ENCODE measurements at places on chromosomes 11 and 22. TPM values are rescaled to one million over a fixed set of nuclear protein-coding genes. Genes with fewer than 3 reads are reported as not detected.
A peak's percentile ranks its signal among the peaks of the same experiment; 100 is the strongest.

OR51B4 gene
- total RNA-seq = not detected

OR52I1 gene
- not detected for total RNA-seq

DAGLA gene
- total RNA-seq = 1.5 TPM

KCNK4 gene
- total RNA-seq = not detected

DNA sequence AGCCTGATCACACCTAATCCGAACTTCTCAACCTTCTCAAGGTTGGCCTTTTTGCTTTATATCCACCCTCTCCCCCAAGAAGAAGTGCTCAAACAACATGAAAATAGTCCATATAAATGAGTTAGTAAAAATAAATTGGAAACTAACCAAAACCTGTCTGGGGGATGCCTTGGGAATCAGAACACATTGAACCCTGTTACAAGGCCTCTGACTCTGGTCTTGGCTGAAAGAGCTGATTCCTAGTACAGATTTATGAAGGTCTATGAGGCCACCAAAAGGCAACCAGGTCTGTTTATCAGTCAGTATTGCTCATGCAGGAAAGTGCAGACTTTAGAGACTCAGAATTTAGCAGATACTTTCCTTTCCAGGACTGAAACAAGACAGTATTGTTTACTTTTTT is 49.7 kb downstream of the NRXN2 start:
- DNase-seq = no peak

- peak; percentile 35 for DNase-seq
These were observed 8.0 kb upstream of the LIN7C start for GRCh38 chr11:27514558-27514957.

DNA sequence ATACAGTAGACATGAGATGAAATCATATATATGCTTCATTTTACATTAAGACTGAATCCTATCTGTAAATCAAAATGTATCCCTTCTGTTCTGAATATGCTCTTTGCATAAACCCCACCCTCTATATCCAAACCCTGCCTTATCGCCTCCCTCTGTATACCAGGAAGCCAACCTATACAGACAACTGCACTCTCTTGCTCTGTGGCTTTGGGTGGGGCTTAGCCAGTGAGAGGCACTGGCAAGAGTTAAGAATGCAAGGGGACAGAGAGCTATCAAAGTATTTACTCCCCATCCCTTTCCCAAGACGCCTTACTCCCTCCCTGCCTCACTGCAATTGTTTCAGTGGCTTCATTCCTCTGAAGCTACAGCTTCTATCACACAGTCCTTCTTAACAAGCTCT is 309.8 kb downstream of the TTC28 start:
- no peak for DNase-seq

GRCh38 chr22:49207008-49208003 is 620.4 kb downstream of the BRD1 start:
- no peak for DNase-seq

ZNF74 gene
- total RNA-seq = 10.7 TPM

CCDC90B gene
- 58.5 TPM for total RNA-seq

- DNase-seq = no peak
These were observed 365 bp downstream of the MGAT3 start for GRCh38 chr22:39457198-39457555.

DNA sequence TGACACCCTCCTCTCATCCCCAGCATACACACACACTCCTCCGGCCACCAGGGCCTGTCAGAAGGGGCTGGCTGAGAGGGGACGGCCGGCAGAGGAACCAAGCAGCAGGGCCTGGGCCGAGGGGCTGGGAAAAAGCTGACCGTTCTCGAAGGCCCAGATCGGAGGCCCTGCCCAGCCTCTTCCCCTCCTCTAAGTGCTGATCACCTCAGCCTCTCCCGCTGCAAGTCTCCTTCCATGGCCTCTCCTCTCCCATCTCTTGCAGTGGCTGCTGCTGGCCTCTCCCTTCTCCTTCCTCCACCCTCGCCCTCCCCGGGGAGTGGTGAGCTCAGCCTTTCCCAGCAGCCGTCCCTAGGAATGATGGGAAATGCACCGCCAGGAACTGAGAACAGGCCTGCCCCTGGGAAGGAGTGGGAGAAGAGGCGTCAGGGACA is 39.6 kb downstream of the ARRB1 start:
- DNase-seq = peak; percentile 66

DNA sequence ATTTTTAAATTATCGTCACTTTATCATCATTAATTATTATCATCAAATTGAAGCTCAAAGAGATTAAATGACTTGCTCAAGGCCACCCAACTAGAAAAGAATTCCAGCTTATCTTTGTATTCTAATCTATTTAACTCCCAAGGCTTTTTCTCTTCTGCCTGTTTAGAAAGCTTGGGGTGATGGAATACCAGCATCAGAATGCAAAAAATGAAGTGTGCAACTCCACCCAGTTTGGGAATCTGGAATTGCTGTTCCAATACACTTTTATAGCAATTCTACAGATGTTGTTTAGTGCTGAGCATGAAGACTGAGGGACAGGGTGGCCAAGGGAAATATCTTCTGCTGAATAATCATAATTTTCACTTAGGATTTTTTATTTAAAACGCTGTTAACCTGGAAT is 97.2 kb upstream of the FIBIN start:
- no peak for DNase-seq

GRCh38 chr11:70307176-70307575 is 36.7 kb downstream of the PPFIA1 start:
- peak; percentile 53 for DNase-seq

- no peak for DNase-seq
These were observed 649.2 kb downstream of the BRD1 start for GRCh38 chr22:49178246-49179005.

DNA sequence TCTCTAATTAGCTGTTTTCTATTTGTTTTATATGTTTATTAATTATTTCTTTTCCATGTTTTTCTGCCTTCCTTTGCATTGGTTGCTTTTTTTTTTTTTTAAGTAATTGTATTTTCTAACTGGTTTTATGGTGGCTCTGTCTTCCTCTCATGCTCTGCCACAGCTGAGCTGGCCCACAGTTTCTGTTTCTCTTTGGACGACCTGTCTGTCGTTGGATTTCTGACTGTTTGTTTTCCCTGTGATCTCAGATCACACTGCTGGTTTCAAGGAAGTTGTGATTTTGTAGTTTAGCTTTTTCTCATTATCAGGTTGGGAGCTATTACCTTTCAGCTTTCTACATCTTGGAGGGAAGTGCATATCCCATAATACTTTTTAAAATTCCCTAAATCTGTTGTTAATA is 15.9 kb upstream of the OR6M1 start:
- peak; percentile 72 for DNase-seq

ARVCF gene
- 72.0 TPM for total RNA-seq

OR51I1 gene
- not detected for total RNA-seq

GRCh38 chr11:73415854-73416615 is 39.8 kb downstream of the RELT start:
- DNase-seq = no peak

- DNase-seq = peak; percentile 82
These were observed 13.3 kb downstream of the RSPH14 start for GRCh38 chr22:23128269-23129108.

DNA sequence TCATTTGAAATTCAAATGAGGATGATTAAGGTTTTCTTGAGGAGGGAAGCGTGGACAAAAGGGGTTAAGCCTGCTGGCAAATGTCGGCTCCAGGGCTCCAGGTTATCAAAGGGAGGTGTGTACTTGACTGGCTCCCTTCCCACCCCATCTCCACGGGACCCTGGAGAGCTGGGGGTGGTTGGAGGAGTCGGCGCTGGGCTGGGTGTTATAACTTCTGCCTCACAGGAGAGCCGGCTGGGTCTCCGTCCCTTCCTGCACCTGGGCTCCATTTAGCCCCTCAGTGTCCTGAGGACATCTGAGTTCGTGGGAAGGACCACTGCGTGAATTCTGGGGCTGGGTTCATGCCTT is 15.6 kb downstream of the POU2F3 start:
- no peak for DNase-seq

DNA sequence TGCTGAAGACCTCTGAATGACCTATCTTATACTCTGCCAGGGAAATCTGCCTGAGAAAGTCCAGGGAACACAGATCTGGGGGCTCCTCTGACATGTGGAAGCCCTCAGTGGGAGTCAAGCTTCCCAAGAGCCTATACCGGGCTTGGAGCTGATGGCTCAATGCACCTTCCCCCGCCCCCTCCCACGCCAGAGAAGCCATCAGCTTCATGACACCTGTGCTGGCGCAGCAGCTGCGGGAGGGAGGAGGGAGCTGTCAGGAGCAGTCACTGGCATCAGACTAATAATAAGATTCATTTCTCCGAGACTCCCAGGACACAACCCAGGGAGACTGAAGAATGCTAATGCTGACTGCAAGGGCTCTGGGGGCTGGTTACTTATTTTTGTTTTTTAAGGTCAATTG is 47.8 kb downstream of the SPATA19 start:
- DNase-seq = no peak

- no peak for DNase-seq
These were observed 44.0 kb downstream of the MYO7A start for GRCh38 chr11:77171885-77172665.
